Large intestine (tissue), 12 donors: ENCODE measurements at places on chromosomes 11 and 22. TPM values are rescaled to one million over a fixed set of nuclear protein-coding genes. Genes with fewer than 3 reads are reported as not detected.

The SYCE3 gene
- not detected for polyA plus RNA-seq

DNA sequence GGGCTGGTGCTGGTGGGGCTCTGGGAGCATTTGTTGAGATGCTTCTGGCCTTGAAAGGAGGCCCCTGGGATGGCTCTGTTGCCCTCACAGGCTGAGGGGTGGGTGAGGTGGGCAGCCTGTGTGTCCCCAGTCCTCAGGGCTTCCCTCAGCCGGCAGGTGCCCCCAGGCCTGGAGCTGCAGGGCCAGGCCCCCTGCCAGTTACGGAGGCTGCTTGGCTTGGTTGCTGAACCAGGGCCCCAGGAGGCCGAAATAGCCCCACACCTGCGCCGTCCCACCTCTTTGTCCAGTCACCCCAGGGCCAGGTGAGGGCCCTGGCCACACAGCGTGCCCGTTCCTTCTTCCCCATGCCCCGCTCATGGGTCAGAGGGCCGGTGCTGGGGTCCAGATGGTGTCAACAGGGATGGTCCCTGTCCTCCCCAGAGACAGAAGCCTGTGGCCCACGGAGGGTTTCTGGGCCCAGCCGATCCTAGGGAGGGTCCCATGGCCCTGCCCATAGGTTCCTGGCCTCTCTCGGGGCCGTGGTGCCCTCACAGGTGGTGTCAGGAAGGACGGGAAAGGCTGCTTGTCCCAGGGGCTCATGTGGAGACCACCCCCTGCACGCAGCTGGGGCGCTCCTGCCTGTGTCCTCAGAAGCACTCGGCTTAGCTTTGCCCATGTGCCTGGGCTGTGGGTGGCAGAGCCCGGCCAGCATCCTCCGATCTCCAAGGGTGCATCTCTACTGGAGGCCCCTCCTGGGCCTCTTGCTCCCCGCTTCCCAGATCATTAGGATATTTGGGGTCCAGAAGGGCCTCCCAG is 9.2 kb upstream of the TSSC4 start:
- peaks cover 67% of the 10 kb centered on the region for H3K36me3 ChIP-seq
- no peak for DNase-seq
- H3K4me1 ChIP-seq: peaks cover 17% of the 10 kb centered on the region

GRCh38 chr11:45796461-45796861 is 8.5 kb upstream of the SLC35C1 start:
- no peak overlapping the region for H3K27ac ChIP-seq
- H3K36me3 ChIP-seq: no peaks in the 10 kb centered on the region
- no peaks in the 10 kb centered on the region for H3K27me3 ChIP-seq
- no peak overlapping the region for H3K4me3 ChIP-seq

DNA sequence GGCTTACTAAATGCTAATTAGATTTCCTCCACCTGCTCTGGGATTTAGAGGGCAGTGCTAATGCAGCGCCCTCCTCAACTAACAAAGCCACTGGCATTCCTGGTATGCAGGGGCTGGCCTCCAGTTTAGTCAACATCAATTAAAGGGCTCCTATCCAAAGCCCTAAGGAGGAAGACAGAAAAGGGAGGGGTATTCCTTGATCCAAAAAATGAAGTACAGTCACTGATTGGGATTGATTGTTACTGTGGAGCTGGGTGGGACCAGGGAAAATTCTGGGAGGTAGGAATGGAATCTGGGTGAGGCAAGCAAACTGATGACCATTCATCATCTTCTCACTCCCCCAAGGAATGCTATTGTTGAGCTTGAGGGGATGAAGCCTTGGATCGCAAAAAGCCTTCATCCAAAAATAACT is 52.2 kb downstream of the GAB2 start:
- no peak overlapping the region for H3K4me3 ChIP-seq
- no peak overlapping the region for H3K27ac ChIP-seq
- no peak for DNase-seq
- no peaks in the 10 kb centered on the region for H3K4me1 ChIP-seq
- no peaks in the 10 kb centered on the region for H3K27me3 ChIP-seq

- no peak overlapping the region for H3K4me3 ChIP-seq
- H3K27ac ChIP-seq: no peak overlapping the region
- H3K27me3 ChIP-seq: no peaks in the 10 kb centered on the region
- H3K36me3 ChIP-seq: no peaks in the 10 kb centered on the region
- no peak for DNase-seq
- H3K4me1 ChIP-seq: no peaks in the 10 kb centered on the region
Measured at GRCh38 chr22:11605468-11605981, 3922.5 kb upstream of the OR11H1 start.

The SCARF2 gene
- polyA plus RNA-seq: 5.3 TPM

GRCh38 chr11:107011977-107012376 is 6.3 kb downstream of the GUCY1A2 start:
- H3K27ac ChIP-seq: no peak overlapping the region
- H3K36me3 ChIP-seq: no peaks in the 10 kb centered on the region
- no peaks in the 10 kb centered on the region for H3K4me1 ChIP-seq

DNA sequence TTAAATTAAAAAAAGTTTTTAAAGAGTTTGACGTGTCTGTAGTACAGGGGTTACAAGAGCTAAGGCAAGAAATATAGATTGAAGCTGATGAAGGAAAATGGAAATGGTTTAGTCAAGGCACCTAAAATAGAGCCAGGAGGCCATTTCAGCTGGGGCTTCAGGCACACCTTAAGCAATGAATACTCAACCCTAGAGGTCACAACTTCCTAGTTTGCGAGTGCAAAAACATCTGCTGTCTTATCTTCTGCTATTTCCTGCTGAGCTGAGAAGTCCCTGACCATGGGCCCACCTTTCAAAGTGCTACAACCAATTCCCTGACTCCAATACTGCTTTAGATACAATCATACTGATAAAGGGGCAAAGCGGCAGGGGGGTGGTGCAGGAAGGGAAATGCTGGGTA is 87.4 kb downstream of the DLG2 start:
- no peak for DNase-seq
- H3K36me3 ChIP-seq: no peaks in the 10 kb centered on the region
- no peaks in the 10 kb centered on the region for H3K27me3 ChIP-seq
- H3K4me1 ChIP-seq: no peaks in the 10 kb centered on the region
- no peak overlapping the region for H3K4me3 ChIP-seq

DNA sequence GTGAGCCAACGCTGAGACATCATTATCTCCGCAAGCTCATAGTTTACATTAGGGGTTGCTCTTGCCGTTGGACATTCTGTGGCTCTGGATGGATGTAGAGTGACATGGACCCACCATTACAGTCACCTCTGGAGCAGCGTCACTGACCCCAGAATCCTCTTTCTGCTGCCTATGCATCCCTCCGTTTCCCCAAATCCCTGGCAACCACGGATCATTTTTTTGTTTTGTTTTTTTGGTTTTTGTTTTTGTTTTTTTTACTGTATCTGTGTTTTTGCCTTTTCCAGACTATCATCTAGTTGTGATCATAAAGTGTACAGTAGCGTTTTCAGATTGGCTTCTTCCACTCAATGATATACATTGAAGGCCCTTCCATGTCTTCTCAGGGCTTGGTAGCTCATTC is 4.0 kb downstream of the PARVB start:
- H3K4me3 ChIP-seq: no peak overlapping the region
- no peaks in the 10 kb centered on the region for H3K36me3 ChIP-seq
- peaks cover 6% of the 10 kb centered on the region for H3K4me1 ChIP-seq
- no peak for DNase-seq

The TCN1 gene
- 0.37 TPM for polyA plus RNA-seq

DNA sequence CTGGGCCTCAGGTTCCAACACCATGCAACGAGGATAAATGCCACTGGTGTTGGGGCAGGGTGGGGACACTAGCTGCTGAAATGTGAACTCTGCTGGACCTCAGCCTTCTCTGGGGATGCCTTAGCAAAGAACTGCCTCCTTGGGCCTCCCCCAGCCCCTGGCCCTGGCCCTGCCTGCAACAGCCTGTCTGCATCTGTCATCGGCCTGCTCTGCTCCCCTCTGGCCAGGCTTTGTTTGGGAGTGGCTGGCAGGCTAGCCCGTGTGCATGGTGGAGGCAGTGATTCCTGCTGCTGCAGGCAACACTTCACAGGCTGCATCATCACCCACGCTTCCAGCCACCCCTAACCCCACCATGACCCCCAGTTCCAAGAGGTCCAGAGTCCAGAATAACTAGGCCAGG is 11.5 kb upstream of the MYOD1 start:
- peaks cover 34% of the 10 kb centered on the region for H3K27me3 ChIP-seq
- no peak for DNase-seq
- H3K4me1 ChIP-seq: no peaks in the 10 kb centered on the region

- DNase-seq: peak; percentile 56
- H3K27ac ChIP-seq: no peak overlapping the region
- H3K4me1 ChIP-seq: peaks cover 17% of the 10 kb centered on the region
- H3K36me3 ChIP-seq: no peaks in the 10 kb centered on the region
- H3K4me3 ChIP-seq: no peak overlapping the region
Measured at GRCh38 chr22:35642305-35642741, 5.9 kb upstream of the APOL6 start.

The OR8A1 gene
- polyA plus RNA-seq: not detected

GRCh38 chr11:778976-779954 is 2.0 kb upstream of the GATD1 start:
- no peak overlapping the region for H3K4me3 ChIP-seq
- peaks cover 20% of the 10 kb centered on the region for H3K36me3 ChIP-seq
- peak overlapping the region; percentile 7 for H3K27ac ChIP-seq
- H3K4me1 ChIP-seq: peaks cover 38% of the 10 kb centered on the region
- H3K27me3 ChIP-seq: no peaks in the 10 kb centered on the region

The ZBTB16 gene
- 2.8 TPM for polyA plus RNA-seq

The GPHA2 gene
- polyA plus RNA-seq: 0.24 TPM

DNA sequence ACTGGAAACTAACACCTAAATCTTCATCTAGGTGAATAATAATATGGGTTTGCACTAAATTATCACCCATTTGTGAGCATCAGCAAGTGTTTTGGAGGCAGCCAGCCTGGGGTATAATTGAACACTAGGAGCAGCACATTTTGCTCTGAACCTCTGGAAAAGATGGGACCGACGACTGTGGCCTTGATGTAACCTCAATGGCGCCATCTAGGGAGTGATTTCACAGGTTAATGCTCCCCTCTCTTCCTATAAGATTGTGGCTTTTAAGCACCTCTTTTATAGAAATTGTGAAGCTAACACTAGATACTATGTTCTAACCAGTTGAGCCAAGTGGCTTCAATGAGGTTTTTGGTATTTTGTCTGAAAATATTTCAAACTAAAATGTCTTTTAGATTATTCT is 203.7 kb downstream of the NELL1 start:
- H3K4me3 ChIP-seq: no peak overlapping the region
- no peaks in the 10 kb centered on the region for H3K27me3 ChIP-seq
- no peaks in the 10 kb centered on the region for H3K36me3 ChIP-seq
- no peaks in the 10 kb centered on the region for H3K4me1 ChIP-seq
- DNase-seq: no peak
- no peak overlapping the region for H3K27ac ChIP-seq

The UPK3A gene
- polyA plus RNA-seq: 113 TPM

DNA sequence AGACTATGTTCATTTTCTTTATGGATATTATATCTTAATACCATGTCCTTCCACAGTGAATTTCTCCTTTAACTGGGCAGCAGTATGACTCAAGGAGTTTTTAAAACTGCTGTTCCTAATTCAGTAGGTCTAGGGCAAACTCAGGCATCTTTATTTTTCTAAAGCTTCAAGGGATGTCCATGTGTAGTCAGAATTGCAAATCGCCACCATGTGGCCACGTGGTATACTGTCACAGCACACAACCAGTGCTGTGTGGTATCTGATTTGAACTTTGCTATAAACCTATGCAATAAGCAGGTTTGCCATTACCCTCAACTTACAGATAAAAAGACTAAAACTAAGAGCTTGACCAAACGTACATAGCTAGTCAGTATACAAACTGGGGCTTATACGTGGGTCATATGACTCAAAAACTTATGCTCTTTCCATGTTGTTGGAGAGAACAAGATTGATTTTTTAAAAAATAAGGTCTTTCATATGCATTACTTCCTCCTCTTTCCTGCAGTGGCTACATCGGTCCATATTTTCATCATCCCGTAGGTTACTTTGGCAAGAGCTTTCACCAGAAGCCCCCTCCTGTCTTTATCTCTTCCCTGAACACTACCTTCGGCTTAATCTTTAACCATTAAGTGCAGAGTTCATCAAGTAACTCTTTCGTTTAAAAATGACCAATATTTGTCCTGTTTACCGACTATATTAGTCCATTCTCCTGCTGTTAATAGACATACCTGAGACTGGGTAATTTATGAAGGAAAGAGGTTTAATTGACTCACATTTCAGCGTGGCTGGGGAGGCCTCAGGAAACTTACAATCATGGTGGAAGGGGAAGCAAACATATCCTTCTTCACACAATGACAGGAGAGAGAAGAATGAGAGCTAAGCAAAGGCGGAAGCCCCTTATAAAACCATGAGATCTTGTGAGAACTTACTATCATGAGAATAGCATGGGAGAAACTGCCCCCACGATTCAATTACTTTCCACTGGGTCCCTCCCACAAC is 8.0 kb upstream of the HTATIP2 start:
- H3K27me3 ChIP-seq: no peaks in the 10 kb centered on the region
- peak; percentile 74 for DNase-seq
- H3K4me3 ChIP-seq: no peak overlapping the region
- no peaks in the 10 kb centered on the region for H3K36me3 ChIP-seq
- H3K4me1 ChIP-seq: peaks cover 8% of the 10 kb centered on the region

- H3K27me3 ChIP-seq: no peaks in the 10 kb centered on the region
- peak; percentile 91 for DNase-seq
- H3K4me1 ChIP-seq: peaks cover 53% of the 10 kb centered on the region
- no peak overlapping the region for H3K4me3 ChIP-seq
- H3K36me3 ChIP-seq: no peaks in the 10 kb centered on the region
- peak overlapping the region; percentile 44 for H3K27ac ChIP-seq
Measured at GRCh38 chr11:2211113-2211971, 39.7 kb upstream of the TH start.

DNA sequence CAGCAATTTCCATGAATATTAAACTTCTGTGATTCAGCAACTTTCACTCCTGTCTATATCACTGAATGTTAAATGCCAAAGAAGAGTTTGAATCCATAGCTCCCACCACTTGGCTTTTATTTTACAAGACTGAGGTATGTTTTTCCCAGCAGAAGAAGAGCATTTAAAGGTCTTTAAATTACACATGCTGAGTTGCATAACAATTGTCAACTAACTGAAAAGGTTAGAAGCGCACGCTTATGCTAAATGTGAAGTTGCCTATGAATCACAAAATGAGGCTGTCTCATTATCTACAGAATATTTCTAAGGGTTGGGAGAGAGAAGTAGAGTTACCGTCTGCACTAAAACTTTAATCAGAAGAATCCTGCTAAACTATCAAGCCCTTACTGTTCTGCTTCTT is 1086.3 kb downstream of the FAM181B start:
- peaks cover 3% of the 10 kb centered on the region for H3K27me3 ChIP-seq
- no peak overlapping the region for H3K4me3 ChIP-seq
- no peaks in the 10 kb centered on the region for H3K36me3 ChIP-seq
- no peak overlapping the region for H3K27ac ChIP-seq
- no peaks in the 10 kb centered on the region for H3K4me1 ChIP-seq
- no peak for DNase-seq

DNA sequence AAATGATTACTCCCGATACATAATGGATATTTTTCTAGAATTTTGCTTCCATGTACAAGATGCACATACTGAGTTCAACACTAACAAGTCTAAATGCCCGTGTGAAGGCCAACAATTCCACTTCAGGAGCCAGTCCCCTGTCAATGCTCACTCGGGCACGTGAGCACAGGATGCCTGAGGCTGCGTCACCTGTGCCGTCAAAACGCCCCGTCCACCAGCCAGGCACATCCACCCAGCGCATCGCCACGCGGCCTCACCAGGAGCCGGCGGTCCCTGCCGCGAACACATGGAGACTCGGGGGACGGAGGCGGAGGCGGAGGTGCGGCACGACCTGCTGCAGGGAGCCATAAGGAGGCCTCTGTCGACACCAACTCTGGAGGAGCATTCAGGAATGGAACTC is 9.8 kb downstream of the TOLLIP start:
- DNase-seq: no peak
- peak overlapping the region; percentile 75 for H3K27ac ChIP-seq
- H3K4me1 ChIP-seq: peaks cover 60% of the 10 kb centered on the region
- no peak overlapping the region for H3K4me3 ChIP-seq
- H3K36me3 ChIP-seq: peaks cover 37% of the 10 kb centered on the region

The CALCB gene
- polyA plus RNA-seq: 4.3 TPM

The PITPNM1 gene
- 54.1 TPM for polyA plus RNA-seq
